ENCODE measurements at places on chromosomes 16 and 17.

DNA sequence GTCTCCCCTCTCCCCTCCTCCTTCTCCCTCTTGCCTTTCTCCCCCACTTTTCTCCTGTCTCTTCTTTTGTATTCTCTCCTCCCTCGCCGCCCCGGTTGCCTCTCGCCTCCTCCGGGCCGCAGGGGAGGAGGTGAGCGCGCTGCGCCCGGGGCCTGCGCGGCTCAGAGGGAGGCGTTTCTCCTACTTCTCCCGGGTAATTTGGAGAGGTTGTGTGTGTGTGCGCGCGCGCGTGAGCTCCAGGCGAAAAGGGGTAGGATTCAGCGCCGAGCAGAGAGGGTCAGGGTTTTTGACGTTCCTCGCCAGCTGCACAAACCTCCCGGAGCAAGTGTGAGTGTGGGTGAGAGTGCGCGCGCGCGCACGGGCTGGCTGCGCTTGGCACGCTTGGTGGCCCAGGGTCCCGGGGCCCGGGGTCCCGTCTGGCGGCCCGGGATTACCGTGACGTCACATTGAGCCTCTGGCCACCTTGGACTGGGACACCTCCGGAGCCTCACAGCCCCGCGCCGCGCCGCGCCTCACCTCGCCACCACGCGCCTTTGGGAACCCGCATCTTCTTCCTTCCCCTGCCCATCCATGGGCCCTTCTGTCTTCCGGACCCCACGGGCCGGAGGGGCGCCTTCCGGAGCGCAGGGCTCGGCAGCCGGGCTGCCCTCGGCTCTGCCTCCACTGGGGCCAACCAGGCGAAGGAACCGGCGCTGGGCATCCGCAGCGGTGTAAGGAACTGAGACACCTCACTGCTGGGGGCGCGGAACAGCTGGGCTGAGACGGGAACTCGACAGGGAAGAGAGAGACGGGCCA, 479 bp downstream of the IRX6 start:
- DNase-seq: peak; percentile 65

DNA sequence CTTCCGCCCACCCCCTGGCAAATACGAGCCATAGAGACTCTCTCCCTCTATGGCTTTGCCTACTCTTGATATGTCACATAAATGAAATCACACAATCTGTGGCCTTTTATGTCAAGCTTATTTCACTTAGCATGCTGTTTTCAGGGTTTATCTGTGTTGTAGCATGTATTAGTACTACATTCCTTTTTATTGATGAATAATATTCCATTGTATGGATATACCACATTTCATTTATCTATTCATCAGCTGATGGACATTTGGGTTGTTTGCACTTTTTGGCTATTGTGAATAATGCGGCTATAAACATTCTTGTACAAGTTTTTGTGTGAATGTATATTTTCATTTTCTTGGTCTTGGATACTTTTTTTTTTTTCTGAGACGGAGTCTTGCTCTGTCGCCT, 37.0 kb upstream of the DHX8 start:
- DNase-seq: no peak

DNA sequence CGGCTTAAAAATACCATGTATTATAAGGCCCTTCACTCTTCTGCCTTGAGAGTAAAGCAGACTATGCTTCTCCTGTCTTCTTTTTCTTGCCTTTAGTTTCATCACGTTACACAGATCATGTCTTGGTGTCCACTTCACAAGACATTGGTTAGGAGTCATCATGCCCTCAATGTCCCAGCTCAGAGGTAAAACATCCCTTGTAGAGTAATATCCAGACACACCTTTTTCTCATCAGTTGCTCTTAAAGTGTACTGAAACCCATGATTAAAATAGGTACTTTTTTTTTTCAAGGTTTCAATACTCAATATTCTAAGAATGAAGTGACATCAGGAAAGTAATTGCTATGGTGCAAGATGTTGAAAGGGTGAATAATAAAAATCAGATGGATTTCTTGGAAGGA, 267.8 kb downstream of the PMP22 start:
- DNase-seq: no peak

- no peak for DNase-seq
Observed at GRCh38 chr17:80737106-80738019, 192.7 kb downstream of the RPTOR start.

DNA sequence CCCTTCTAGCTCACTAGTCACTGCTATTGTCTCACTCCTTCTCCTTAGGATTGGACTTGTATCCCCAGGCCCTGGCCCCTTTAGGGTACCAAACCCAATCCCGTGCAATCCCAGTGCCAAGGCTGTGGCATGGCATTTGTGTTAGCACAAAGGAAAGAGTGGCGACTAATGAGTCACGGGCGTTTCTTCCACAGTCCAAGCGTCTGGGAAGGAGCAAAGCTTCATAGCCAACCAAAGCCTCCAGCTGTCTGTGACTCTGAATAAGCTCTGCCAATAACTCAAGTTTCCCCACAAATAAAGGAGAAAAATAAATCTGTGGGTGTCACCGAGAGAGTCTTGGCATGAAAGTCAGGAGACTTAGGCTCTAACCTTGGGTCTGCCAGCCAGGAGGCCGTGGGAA, 54.6 kb upstream of the COX10 start:
- no peak for DNase-seq

- DNase-seq: no peak
Observed at GRCh38 chr16:5466551-5466950, 369.0 kb upstream of the EEF2KMT start.

DNA sequence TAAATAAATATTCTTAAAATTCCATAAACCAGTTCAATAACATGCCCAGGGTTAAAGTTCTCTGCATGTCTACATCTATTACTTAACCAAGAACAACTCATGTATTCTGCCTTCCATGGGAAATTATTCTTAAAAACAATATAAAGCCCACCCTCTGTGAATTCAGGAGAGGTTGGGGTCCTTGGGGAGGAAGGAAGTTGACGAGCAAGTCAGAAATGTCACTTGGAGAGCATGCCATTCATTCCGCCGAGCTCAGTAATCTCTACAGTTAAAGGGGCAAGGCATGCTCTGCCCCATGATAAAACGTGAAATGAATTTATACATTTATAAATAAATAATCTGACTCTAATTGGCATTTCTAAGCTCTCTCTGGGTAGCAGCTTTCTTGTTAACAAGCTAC, 405.1 kb downstream of the TOX3 start:
- DNase-seq: no peak

GRCh38 chr16:85561248-85562092, 51.7 kb upstream of the GSE1 start:
- DNase-seq: no peak

DNA sequence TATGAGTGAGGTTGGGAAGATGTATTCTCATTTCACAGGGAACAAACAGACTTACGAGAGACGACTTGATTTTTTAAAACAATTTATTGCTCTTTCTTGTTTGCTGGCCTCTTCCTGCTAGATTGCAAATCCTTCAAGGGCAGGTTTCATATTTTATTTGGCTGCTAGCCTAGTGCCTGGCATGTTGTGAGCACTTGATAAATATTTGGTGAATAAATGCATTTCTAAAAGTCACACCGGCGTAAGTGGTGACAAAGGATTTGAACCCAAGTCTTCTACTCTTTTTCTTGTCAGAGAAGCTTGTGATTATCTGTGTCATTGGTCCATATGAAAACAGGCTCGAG, 1.4 kb downstream of the WWP2 start:
- DNase-seq: no peak

Data from tibial artery (tissue), 4 donors.